HTR-8/SVneo (cell line): ENCODE measurements at places on chromosomes 4 and X.

GRCh38 chrX:151030845-151031244 lies 47.7 kb downstream of the HMGB3 start:
- DNase-seq = no peak

- no peak for DNase-seq
Measured at GRCh38 chrX:105375816-105376215, 155.3 kb upstream of the TEX13A start.

GRCh38 chr4:118772081-118772766 lies 63.7 kb downstream of the SEC24D start:
- peak; percentile 31 for DNase-seq

- no peak for DNase-seq
Measured at GRCh38 chrX:6568031-6568430, 33.1 kb upstream of the VCX3A start.

- no peak for DNase-seq
Measured at GRCh38 chr4:81359207-81359606, 112.5 kb downstream of the RASGEF1B start.

DNA sequence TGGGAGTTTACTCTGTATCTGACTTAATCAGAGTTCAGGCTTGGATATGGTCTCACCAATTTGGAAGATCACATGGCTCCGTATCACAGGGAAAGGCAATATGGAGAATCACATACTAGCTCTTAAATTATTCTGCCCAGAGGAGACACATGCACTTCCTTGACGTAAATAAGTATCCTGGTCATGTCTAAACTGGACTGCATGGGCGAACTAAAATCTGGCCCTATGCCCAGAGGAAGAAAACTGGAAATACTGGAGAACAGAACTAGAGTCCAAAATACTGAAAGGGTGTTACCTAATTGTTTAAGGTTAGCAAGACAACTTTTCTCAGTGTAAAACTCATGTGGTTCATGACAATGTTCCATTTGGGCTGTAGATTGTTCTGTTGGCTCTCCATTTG lies 832.3 kb downstream of the RAB28 start:
- DNase-seq = no peak

- no peak for DNase-seq
Measured at GRCh38 chrX:19772096-19772821, 115.1 kb downstream of the SH3KBP1 start.

DNA sequence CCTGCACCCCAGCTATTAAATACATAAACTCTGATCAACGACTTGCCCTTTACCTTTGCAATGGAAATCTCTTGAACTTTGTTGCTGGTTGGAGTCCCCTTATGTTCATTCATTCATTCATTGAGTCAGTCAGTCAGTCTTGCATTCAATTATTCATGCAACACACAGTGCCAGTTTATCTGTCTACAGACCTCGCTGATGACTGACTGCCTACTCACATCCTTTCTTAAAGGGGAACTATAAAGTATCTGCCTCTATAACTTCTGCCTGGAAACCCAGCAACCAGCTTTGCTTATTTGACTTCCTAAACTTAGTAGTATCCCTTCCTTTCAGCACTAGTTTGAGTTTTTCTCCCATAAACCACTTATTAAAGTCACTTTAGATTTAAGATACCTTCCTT lies 620.8 kb upstream of the ADGRL3 start:
- DNase-seq = no peak

GRCh38 chr4:76374798-76375197 lies 46.1 kb downstream of the CCDC158 start:
- no peak for DNase-seq

DNA sequence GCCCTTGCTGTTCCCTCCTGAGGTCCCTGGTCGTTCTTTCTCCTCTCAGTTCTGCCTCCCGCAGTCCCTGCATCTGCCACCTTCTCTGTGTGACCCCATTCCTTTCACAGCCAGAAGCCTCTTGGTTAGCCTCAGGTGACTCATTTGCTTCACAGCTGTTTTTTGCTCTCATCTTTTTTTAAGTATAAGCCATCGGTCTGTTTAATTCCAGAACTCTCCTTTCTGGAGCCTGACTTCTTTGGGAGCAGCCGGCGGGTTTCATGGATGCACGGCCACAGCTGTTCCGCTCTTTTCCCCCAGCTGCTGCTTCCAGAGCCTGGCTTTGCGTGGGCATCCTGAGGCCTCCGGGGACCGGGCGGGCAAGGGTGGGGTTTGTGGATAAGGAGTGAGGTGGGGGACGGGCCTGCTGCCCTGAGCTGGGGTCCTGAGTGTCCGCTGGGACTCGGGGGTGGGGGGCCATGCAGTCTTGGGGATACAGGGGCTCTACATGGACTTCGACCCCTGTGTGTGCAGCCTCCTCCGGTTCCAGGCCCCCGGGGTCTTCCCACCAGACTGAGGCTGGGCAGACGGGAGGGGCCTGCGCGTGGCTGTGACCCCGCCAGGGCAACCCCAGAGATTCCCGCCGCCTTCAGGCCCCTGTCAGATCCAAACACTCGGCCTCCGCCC lies 46.7 kb downstream of the PCGF3 start:
- DNase-seq = no peak

- DNase-seq = no peak
Measured at GRCh38 chr4:72084587-72085011, 52.8 kb downstream of the NPFFR2 start.

DNA sequence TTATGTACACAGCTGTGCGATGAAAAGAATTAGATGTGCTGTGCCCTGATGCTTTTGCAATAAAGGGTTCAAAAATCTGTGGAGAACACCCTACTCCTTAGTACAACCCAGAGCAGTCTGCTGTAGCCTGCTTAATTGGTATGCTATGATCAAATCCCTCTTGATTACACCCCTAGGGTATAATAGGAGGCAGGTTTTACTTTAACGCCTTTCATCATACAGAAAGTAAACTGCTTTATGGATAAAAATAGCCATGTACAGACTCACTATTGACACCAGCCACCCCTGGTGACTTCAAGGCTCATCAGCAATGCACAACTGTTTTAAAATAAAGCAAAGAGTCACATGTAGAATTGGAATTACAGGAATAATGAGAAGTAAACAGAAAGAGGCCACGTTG lies 315.3 kb downstream of the DMD start:
- DNase-seq = no peak

DNA sequence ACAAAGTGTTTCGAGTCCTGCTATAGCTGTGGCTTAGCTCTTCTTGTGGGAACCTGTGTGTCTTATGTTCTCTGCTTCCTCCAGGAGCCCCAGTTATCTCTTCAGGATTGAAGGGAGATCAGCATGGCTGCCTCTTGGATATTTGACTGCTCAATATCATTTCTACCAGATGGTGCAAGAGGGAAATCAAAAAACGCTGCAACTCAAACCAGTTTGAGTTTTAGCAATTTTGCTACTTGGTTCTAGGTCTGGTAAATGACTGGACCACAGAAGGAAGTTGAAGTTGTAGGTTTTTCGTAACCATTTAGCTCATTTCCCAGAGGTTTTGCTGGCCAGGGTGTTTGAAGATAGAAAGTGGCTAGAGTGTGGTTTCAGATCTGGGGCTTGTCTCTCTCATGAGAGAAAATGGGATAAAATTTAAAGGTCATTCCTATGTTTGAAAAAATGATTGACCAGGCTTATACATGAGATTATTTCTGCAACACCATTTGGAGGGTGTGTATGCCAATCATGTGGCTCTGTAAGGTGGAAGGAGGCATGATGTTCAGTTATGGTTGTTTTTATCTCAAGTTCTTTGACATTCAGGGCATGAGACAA lies 210.4 kb downstream of the SPRY1 start:
- no peak for DNase-seq

DNA sequence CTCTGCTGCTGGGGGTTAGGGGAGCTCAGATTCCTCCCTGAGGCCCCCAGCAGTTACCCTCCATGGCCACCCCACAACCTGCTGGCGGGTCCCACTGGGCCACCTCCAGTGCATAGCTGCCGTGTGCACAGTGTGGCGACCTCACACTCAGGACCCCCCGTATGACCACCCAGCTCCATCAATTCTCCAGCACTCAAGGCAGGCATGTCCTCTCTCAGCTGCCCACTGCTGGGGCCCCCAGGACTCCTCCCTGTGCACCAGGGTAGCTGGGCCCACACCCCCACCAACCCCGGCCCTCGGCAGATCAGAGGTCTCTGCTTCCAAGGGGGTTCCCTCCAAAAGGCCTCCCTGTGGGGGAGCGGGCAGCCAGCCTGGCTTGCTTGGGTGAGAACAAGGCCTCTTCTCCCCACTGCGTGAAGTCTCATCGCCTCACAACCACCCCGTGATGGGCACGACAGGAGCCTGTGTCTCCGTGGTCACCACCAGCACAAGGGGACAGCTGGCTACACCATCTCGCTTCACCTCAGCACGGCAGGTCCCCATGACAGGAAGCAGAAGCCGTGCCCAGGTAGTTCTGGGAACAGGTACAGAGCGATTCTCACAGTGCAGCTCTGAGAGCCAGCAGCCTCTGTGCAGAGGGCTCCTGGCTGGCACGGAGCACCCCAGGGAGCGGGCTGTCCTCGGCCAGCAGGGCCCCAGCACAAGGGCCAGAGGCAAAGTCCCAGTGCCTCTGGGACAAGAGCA lies 4.6 kb upstream of the HAUS3 start:
- DNase-seq = no peak

GRCh38 chrX:139192386-139192961 lies 338.1 kb upstream of the F9 start:
- no peak for DNase-seq

GRCh38 chr4:78032446-78032845 lies 24.7 kb upstream of the FRAS1 start:
- DNase-seq = no peak

GRCh38 chr4:137266511-137266910 lies 265.8 kb downstream of the PCDH18 start:
- DNase-seq = no peak

DNA sequence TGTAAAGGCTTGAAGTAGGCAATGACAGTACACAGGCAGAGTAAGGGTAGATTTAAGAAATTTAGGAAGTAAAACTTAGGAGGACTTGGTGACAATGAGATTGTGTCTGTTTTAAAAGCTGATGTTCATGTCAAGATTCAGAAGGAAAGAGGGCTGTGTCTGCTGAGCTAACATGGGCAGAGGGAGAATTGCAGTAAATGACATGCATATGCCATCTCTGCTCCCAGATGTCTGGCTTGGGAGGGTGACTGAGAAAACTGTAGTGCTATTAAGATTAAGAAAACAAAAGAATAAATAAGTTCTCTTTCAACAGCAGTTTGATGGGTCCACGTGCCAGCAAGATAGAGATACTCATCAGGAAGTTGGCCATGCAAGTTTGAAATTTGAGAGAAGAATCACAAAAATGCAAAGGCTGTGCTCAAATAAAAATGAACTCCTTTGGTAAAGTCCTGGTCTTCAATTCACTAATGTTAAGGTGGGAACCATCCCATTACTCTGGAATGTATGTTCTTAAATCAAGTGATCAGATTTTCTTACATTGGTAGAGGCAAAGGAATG lies 7.2 kb downstream of the NFXL1 start:
- no peak for DNase-seq

GRCh38 chr4:128061566-128062536 lies 739 bp downstream of the LARP1B start:
- DNase-seq = peak; percentile 42

GRCh38 chr4:169933531-169933930 lies 92.7 kb downstream of the MFAP3L start:
- DNase-seq = no peak

DNA sequence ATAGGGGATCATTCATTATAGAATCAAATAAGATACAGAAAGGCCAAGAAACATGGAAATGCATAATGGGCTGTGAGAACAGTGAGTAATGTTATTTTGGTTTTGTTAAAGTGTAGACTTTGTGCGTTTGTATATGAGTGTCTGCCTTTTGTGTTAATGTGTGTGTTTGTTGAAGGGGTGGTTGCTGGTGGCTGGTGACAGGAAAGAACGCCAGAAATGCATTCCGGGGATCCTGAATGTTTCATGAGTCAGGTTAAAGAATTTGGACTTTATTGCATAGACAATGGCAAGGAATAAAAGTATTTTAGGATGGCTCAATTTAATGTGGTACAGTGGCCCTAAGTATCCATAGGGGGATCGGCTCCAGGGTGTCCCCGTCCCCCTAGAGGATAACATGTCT lies 1228.9 kb downstream of the PCDH7 start:
- DNase-seq = no peak

- no peak for DNase-seq
Measured at GRCh38 chrX:146887020-146887419, 72.5 kb upstream of the CXorf51A start.

- no peak for DNase-seq
Measured at GRCh38 chr4:67084783-67085182, 460.5 kb downstream of the CENPC start.

- DNase-seq = no peak
Measured at GRCh38 chrX:77003956-77004355, 443.2 kb upstream of the FGF16 start.

GRCh38 chr4:92163348-92163747 lies 140.4 kb upstream of the GRID2 start:
- no peak for DNase-seq

GRCh38 chrX:8345473-8345872 lies 119.2 kb upstream of the VCX3B start:
- no peak for DNase-seq

DNA sequence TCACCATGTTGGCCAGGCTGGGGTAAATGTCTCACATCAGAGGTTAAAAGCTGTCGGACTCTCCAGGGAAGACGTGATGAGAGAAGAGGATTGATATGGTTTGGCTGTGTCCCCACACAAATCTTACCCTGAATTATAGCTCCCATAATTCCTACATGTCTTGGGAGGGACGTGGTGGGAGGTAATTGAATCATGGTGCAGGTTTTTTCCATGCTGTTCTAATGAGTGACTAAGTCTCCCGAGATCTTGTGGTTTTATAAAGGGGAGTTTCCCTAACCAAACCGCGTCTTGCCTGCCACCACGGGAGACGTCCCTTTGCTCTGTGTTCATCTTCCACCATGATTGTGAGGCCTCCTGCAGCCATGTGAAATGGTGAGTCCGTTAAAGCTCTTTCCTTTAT lies 64.4 kb downstream of the ASMT start:
- DNase-seq = no peak

DNA sequence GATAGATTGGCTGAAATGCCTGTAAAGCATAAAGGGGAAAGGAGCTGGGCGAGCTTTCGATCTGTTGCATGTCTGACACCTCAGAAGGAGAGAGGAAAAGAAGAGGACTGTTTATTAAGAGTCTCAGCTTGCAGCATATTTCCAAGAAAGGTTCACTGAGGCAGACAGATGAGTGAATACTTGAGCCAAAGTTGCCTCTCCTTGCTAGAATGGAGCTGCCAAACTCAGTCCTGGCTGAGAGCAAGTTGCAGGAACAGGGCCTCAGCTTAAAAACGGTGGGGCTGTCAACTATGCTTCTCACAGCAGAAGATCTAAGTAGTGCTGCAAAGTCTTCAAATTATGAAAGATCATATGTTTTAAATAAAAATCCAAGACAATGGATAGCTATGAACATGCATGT lies 707.5 kb downstream of the PCDH7 start:
- no peak for DNase-seq

DNA sequence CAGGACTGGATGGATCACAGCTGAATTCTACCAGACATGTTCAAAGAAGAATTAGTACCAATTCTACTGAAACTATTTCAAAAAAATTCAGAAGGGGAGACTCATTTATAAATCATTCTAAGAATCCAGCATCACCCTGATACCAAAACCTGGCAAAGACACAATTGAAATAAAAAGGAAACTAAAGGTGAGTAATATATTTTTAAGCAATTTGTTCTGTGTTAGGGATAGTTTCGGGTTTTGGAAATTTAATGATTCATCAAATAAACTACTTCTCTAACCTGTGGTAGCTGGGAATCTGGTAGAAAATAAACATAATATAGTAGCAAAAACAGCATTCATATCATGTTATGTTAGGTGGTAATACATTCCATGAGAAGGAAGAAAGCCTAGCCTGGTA lies 662.2 kb upstream of the BOD1L1 start:
- no peak for DNase-seq

- DNase-seq = no peak
Measured at GRCh38 chr4:336099-336892, 1.3 kb upstream of the ZNF141 start.
